Lower lobe of right lung (tissue), 2 donors: ENCODE measurements at places on chromosomes 4 and X. TPM values are rescaled to one million over a fixed set of nuclear protein-coding genes. Genes with fewer than 3 reads are reported as not detected.

CORIN gene
- 3.9 TPM for total RNA-seq

RPA4 gene
- total RNA-seq: 1.5 TPM

LAMP2 gene
- total RNA-seq: 156 TPM

GC gene
- 0.86 TPM for total RNA-seq

SPANXB1 gene
- not detected for total RNA-seq

BMPR1B gene
- 6.0 TPM for total RNA-seq

GPRASP3 gene
- 4.5 TPM for total RNA-seq

ZIC3 gene
- not detected for total RNA-seq

PCDH10 gene
- total RNA-seq: 0.71 TPM

DNA sequence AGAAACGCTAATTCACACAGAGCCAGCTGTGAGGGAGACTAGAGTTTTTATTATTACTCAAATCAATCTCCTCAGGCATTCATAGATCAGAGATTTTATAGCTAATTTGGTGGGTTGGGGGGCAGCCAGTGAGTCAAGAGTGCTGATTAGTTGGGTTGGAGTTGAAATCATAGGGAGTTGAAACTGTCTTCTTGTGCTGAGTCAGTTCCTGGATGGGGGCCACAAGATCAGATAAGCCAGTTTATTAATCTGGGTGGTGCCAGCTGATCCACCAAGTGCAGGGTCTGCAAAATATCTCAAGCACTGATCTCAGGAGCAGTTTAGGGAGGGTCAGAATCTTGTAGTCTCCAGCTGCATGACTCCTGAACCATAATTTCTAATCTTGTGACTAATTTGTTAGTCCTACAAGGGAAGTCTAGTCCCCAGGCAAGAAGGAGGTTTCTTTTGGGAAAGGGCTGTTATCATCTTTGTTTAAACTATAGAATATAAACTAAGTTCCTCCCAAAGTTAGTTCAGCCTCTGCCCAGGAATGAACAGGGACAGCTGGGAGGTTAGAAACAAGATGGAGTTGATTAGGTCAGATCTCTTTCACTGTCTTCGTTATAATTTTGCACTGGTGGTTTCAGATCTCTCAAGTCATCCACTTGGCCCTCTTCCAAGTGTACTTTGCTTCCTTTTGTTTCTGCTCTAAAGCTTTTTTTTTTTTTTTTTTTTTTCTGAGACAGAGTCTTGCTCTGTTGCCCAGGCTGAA lies 5.4 kb upstream of the NAA11 start:
- DNase-seq: no peak

GRCh38 chrX:93673056-93673868 lies at the start of gene NAP1L3:
Gene NAP1L3, minus strand, starts transcription at chrX:93673578. Its CDS starts 274 bp downstream, at chrX:93673304.
- peak; percentile 50 for DNase-seq

DNA sequence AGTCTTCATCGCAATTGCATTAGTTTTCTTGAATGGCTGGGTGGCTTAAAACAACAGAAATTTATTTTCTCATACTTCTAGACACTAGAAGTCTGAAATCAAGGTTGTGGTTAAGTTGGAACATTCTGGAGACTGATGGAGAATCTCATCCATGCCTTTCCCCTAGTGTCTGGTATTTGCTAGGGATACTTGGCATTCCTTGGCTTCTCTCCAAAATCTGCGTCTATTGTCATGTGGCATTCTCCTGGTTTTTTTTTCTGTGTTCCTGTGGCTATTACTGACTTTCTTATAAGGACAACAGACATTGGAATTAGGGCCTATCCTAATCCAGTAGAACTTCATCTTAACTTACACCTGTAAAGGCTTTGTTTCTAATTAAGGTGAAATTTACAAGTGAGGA lies 272.8 kb upstream of the EPHA5 start:
- no peak for DNase-seq

DNA sequence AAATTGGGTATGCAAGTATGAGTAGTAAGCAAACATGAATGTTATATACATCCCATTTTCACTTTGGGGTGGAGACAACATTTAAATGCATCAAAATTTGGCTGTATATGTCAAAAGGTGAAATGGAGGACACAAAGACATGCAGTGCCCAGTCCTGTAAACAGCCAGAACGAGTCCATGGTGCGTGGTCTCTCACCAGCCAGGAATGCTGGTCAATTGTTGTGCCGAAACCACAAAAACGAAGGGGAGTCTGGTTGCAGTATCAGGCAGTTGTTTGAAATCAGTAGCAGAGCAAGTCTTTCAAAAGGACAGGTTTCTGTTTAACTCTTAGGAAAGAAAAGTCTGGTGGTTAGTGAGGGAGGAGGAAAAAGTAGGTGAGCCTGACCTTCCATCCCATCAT lies 22.3 kb upstream of the RNF150 start:
- DNase-seq: no peak

DNA sequence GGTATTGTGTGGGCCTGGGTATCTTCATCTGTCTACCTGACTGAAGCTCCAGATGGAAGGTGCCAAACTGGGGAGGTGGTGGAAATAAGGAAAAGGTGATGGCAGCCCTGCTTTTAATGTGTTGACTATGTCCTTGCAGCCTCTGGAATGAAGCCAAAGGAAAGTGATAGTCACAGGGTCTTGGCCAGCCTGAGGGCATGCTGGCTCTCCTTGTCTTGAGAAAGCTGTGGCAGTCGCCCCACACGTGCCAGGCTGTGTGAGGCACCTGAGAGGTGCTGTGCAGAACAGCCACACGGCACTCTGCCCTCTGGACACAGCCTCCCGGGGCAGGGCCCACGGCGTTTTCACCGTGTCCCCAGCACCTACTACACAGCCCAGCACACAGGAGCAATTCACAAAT lies 77.6 kb downstream of the NAT8L start:
- no peak for DNase-seq

- no peak for DNase-seq
Measured at GRCh38 chr4:64539234-64539849, 130.1 kb upstream of the TECRL start.

DNA sequence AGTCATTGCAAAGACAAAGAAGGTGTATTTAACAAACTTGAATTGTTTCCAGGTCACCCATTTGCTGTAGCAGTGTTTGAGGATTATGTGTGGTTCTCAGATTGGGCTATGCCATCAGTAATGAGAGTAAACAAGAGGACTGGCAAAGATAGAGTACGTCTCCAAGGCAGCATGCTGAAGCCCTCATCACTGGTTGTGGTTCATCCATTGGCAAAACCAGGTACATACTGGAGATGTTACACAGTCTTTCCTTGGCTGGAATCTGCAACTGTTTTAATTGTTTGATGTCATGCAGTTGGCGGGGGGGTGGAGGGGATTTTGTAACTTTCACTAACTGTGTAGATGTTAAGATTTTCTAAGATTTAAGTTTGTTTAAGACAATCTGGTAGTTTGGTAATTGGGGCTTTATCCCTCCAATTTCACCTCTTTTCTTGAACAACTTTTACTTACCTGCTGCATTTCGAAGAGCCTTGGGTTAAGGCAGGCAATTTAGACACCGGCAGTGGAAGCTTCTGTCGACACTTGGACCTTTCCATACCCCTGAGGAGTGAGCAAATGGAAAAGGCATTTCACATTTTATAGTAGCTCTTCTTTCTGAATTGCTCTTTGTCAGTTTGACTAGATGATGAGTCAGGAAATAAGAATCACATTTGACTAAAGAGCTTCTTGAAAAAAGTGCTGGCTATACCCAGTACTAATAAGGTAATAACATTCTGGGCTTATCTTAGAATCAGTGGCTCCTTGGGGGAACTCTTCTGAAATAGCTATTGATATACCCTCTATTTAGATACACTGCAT lies 67.4 kb downstream of the EGF start:
- no peak for DNase-seq

- DNase-seq: no peak
Measured at GRCh38 chr4:336893-337142, 796 bp upstream of the ZNF141 start.

DNA sequence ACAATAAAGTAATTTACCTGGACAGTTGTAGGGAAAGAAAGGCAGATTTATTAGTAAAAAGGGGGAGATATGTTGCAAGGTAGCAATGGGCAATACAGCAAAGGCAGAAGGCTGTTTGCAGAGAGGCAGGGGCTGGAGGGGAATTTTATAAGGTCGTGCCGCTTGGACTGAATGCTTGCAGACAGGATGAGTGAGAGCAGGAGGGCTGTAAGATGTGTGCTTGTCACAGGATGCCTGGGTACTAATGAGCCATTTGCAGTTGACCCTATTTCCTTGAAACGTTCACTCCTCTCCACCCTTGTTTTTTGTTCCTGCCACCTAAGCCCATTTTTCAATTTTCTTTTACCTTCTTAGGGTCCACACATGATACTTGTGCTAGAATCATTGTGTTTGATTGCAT lies 214.7 kb downstream of the TRAM1L1 start:
- DNase-seq: no peak
